Smooth muscle cell of the brain vasculature (primary cell): ENCODE measurements at places on chromosomes 11 and 22.

DNA sequence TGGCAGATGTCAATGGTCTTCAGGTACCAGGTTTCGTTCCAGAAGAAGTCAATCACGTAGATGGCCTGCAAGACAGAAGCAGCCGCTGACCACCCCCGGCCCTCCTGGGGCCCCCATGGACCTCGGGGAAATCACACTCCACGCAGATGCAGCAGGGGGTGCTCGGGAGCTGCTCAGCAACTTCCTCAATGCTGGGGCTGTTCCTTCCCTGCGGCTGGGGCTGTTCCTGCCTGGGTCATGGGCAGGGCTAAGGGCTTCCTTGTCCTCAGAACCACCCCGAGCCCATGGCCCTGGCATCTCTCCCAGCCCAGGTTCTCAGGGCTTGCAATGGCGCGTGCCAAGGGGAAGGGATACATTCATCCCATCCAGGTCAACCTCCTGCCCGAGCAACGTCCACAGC, 10.3 kb downstream of the DHCR7 start:
- DNase-seq, result no peak

DNA sequence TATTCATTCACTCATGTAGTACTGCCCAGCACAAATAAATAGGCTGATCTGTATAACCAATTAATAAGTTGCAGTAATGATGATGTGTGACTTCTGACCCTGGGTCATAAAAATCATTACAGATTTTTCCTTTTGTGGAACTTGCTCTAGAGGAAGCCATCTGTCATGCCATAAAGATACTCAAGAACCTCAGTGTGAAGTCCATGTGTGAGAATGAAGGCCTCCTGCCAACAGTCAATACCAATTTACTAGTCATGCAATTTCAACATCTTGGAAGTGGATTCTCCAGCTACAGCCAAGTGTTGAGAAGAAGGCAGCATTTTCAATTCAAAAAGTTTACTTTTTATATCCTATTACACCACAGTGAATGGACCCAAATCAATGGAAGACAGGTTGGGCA, 435.6 kb upstream of the LRRC4C start:
- DNase-seq, result no peak

- DNase-seq, result no peak
Measured at GRCh38 chr11:96107143-96107824, 183.4 kb upstream of the MTMR2 start.

- no peak for DNase-seq
Measured at GRCh38 chr11:119024430-119025098, 6.0 kb downstream of the TRAPPC4 start.

DNA sequence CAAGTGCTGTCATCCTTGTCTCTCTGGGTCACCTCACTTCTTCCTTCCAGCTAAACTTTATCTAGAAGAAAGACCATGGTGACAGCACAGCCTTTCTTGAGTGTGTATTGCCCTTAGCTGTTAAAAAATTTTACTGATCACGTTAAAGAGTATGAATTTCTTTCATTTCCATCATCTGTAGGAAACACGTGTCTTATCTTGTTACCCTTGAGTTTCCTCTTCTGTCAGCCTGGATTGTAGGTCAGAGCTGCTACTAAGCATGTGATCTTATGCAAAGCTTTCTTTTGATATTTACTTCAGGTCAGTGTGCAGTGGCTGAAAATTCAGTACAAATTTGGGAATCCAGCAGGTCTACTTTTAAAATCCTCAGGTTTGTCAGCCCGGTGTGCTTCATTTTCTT, 512.2 kb upstream of the ARHGAP42 start:
- no peak for DNase-seq

- DNase-seq, result no peak
Measured at GRCh38 chr11:119282495-119282894, 34.4 kb downstream of the MCAM start.

- no peak for DNase-seq
Measured at GRCh38 chr11:47464483-47464882, 15.5 kb upstream of the RAPSN start.

DNA sequence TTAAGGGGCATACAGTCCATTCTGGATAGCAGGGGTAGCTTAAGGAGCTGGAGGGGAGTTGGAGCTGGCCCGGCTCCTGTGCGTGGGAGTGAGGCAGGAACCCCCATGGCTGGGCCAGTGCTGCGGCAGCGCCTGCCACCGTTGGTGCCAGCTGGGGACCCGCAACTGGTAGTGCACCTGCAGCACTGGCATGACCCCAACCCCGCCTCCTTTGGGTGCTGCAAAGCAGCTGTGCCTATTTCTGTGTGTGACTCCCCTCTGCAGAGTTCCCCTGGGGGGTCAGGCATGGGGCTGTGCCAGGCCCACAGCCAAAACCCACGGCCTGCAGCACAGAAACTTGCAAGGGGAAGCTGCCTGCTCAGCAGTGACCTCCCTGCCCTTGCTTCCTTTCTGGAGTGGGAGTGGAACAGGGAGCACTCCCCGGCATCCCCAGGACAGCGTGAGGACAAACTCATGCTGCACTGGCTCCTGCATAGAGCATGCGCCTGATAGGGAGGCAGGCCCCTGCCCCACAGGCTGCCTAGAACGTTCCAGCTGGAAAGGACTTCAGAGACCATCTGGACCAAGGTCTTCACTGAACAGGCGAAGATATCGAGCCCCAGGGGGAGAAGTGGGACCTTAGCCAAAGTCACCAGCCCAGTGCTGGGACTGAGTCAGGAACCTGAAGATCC, 26.2 kb upstream of the RAB1B start:
- DNase-seq, result no peak

DNA sequence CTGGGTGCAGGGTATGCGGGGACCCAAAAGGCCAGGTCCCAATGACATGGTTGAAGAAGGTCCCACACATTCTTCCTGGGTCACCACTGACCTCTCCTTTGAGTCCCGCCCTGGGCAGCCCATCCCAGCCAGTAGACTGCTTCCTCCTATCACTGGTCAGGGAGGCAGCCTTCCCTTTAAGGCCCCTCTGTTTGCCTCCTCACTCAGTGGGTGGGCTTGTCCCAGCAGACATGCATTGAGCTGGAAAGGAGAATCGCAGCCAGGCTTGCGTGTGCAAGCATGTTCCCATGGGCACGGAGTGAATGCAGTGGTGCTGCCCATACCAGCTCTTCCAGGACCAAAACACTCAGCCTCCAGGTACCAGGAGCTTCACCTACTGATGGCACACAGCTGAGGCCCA, 162.4 kb upstream of the SYT13 start:
- no peak for DNase-seq

DNA sequence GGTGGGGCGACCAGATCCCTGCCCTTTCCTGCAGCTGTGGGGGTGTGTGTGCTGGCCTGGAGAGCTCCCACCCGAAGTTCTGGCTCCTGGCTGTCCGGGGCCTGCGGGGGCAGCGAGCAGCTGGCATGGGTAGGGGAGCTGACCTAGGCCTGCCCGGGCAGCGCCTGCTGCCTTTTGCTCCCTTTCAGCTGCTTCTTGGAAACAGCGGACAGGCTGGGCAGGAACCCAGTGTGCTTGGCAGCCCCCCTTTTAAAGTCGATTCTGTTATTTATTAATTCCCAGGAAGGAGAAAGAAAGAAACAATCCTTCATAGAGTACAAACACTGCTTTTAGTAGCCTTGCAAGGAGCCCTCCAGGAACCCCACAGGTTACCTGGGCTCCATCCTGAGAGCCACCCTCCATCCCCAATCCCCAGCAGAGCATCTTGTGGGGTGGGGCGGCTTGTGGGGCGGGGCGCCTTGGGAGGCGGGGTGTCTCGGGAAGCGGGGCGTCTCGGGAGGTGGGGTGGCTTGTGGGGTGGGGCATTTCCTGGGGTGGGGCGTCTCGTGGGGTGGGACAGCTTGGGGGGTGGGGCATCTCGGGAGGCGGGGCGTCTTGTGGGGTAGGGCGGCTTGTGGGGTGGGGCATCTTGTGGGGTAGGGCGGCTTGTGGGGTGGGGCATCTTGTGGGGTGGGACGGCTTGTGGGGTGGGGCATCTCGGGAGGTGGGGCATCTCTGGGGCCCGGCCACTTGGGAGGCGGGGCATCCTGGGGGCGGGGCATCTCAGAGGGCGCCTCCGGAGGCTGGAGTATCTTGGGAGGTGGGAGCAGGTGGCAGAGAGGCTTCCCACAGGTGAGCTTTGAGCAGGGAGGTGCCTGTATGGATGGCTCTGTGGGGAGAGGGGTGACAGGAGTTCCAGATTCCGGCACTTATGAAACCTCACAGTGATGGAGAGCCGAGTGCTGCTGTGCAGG, 7.0 kb downstream of the CD81 start:
- DNase-seq, result no peak

- DNase-seq, result peak; percentile 21
Measured at GRCh38 chr11:16184588-16184987, 171.8 kb downstream of the SOX6 start.

- DNase-seq, result no peak
Measured at GRCh38 chr22:50085211-50085972, at the start of gene MLC1. Gene MLC1 (minus strand): TSS chr22:50085426. CDS start chr22:50084902, 524 bp downstream.

GRCh38 chr11:47453365-47453764, 4.4 kb upstream of the RAPSN start:
- no peak for DNase-seq

DNA sequence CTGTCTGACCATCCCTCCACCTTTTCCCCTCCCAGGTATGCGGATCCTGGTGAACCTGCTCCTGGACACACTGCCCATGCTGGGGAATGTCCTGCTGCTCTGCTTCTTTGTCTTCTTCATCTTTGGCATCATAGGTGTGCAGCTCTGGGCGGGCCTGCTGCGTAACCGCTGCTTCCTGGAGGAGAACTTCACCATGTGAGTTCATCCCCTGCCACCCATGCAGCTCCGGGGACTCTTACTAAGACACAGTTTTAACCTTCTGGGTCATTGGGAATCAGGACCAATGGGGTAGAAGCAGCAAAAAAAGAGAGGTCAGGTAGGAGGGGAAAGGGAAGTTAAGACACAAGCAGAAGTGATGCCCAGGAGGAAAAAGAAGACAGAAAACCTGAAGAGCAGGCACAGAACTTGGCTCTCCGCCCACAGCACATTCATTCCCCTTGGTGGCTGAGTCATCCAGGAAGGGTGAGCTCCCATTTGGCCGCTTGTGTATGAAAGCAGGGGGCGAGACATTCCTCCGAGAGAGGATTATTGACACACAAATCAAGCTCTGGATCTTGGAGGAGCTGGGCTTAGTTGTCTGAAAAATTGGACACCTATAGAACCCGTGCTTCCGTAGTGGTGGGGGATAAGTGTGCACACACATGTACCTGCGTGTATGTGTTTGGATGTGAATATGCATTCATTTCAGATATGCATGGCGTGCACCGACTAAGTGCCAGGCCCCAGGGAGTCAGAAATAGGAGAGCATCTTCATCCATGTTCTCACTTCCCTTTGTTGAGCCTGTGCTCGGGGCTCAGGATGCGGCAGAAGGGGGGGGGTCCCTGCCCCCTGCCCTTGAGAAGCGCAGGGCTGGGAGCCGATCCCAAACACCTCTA, 64.2 kb downstream of the CACNA1I start:
- peak; percentile 60 for DNase-seq

DNA sequence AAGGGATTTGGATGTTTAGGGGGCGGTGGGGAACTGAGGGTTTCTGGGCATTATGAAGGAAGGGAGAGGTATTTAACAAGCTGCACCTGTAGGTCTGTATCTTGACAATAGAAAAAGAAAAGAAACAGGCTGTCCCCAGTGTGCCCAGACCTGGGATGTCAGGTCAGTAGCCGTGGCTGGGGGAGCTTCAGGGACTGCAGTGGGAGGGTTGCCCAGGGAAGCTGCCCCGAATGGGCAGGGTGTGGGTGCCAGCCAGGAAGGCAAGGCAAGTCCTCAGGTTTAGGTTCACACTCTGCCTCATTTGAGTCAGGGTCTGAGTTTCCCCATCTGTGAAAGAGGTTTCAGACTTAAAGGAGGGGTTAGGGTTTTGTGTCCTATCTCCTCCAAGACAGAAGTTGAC, 1.5 kb downstream of the INPP5J start:
- no peak for DNase-seq

GRCh38 chr11:45964911-45965389, 42.5 kb downstream of the LARGE2 start:
- peak; percentile 49 for DNase-seq

GRCh38 chr11:81700076-81700475, 1033.6 kb downstream of the FAM181B start:
- DNase-seq, result no peak

DNA sequence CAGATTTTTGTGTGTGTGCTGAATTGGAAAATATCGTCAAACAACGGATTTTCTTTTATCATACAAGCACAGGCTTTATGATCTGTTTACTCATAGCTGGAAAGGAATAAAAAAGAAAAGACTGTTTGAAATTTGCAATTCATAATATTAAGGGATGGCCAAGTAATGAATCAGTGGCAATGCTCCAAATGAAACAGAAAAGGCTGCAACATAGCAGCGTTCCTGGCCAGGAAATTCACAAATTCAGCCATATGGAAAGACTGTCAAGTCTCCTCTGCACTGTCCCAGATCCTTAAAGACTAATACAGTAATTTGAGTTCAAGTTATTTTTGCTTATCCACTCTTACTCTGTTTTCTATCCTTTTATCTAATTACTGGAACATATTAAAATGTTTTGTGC, 98.2 kb downstream of the MSANTD4 start:
- DNase-seq, result no peak

GRCh38 chr11:45104790-45105084, 41.7 kb upstream of the PRDM11 start:
- no peak for DNase-seq

- no peak for DNase-seq
Measured at GRCh38 chr11:35483131-35483820, 42.1 kb downstream of the PAMR1 start.

- DNase-seq, result no peak
Measured at GRCh38 chr11:121767433-121767832, 314.7 kb upstream of the SORL1-AS1 start.

GRCh38 chr11:100632941-100633452, 54.1 kb upstream of the ARHGAP42 start:
- DNase-seq, result no peak

- DNase-seq, result no peak
Measured at GRCh38 chr22:42961810-42962209, 53.1 kb downstream of the PACSIN2 start.

- no peak for DNase-seq
Measured at GRCh38 chr22:41028841-41029240, 63.6 kb upstream of the EP300 start.
